ENCODE measurements at places on chromosomes 12 and 14.

- peak; percentile 62 for DNase-seq
Observed at GRCh38 chr12:14845350-14845750, 2.0 kb upstream of the ART4 start.

- no peak for DNase-seq
Observed at GRCh38 chr14:103001651-103002396, 55.5 kb downstream of the CDC42BPB start.

DNA sequence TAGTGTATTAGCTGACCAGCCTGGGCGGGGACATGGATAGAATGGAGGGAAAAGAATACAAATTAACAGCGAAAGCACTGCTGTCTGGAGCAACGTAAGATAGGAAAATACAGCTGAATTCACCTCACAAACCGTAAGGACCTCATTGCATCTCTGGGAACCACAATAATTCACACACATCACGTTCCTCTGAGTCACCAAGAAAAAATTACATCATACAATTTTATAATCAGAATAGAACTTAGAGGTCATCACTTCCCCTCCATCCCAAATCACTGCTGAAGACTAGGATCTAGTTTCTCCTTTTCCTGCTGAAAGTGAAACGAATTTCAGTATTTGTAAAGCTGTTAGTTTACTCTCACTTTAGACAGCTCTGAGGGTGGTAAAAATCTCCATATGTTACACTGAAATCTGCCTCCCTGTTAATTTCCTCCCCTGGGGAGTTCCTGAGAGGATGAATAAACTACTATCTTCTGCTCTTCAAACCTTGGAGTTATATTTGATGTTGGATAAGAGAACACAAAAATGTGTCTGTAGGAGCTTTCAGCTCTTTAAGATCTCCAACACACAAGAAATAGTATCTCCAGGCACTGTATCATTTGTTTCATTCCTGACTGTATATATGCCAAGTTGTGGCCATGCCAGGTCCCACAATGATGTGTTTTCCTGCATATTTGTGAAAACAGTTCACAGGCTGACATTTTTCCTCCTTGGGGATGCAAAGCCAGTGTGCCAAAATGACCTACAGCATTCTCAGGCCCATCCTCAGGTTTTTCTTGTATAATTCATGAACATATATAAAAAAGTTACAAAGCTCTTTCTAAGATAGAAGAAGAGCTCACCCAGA, 63.8 kb upstream of the SSTR1 start:
- peak; percentile 93 for DNase-seq

- no peak for DNase-seq
Observed at GRCh38 chr14:55347040-55347439, 64.6 kb downstream of the ATG14 start.

GRCh38 chr12:120692524-120693033, 5.6 kb downstream of the MLEC start:
- DNase-seq: peak; percentile 26

- no peak for DNase-seq
Observed at GRCh38 chr14:102574281-102575159, 17.9 kb upstream of the RCOR1 start.

GRCh38 chr12:91877022-91877421, 268.6 kb downstream of the BTG1 start:
- DNase-seq: peak; percentile 9

GRCh38 chr12:42742716-42743115, 153.2 kb upstream of the PRICKLE1 start:
- no peak for DNase-seq

DNA sequence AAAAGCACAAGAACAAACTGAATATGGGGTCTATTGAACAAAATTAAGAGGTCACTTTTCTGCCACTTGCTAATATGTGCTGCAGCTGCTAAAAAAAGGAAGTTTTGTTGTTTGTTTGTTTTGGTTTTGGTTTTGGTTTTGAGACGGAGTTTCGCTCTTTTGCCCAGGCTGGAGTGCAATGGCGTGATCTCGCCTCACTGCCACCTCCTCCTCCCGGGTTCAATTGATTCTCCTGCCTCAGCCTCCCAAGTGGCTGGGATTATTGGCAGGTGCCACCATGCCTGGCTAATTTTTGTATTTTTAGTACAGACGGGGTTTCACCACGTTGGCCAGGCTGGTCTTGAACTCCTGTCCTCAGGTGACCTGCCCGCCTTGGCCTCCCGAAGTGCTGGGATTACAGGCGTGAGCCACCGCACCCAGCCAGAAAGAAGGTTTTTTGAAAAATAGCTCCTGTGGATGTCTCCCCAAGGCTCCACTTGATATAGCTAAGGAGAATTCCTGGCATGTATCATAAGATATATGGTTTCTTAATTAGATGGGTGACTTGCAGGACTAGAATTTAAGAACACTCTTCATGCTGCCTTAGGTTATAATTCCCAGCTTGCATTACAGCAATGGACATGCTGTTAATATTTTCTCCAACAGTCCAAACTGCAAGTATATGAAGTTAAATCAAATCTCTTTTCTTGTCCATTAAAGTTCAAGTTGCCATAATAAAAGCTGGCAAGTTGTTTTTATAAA, 237.6 kb upstream of the AMIGO2 start:
- no peak for DNase-seq

GRCh38 chr12:115485967-115486366, 791.5 kb downstream of the MED13L start:
- DNase-seq: no peak

DNA sequence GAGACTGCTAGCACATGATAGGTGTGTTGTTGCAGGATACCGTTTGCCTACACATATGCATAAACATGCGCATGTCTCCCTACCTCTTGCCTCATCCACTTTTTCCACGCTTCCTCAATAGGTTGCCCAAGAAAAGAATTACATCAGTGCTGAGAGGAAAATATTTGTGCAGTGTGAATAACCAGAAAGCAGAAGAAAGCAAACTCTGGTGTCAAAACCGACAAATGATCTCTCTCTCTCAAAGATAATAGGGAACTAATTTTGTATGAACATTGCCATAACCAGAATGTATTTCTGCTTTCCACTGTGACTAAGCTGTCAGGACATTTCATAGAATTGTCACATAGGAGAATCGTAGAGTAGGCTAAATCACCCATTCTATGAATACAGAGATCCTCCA, 1.3 kb downstream of the CLEC7A start:
- no peak for DNase-seq

DNA sequence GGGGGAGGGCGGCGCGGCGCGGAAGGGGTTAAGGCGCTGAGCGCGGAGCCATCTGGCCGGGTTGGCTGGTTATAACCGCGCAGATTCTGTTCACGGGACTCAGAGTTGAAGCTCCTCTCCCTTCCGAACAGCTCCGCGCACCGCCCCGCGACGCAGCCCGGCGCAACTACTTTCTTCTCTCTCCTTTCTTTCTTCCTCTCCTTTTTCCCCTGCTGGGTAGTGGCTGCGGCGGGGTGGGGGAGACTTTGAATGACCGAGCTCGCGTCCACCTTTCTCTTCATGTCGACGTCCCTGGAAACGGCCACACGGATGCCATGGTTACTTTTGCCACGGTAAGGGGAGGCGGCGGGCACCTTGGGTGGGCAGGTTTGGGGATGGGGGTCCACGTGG, at the start of gene NTF3:
Gene NTF3, plus strand, starts transcription at position 98 of the 390 bp plus-strand sequence. Its CDS starts 217 bp downstream, at position 315.
- peak; percentile 66 for DNase-seq

GRCh38 chr12:92434607-92435025, 268.2 kb upstream of the PLEKHG7 start:
- DNase-seq: no peak

GRCh38 chr12:1318327-1319031, 275.9 kb downstream of the FBXL14 start:
- DNase-seq: peak; percentile 48

- no peak for DNase-seq
Observed at GRCh38 chr12:53677800-53678148, 1.9 kb upstream of the ATP5MC2 start.

DNA sequence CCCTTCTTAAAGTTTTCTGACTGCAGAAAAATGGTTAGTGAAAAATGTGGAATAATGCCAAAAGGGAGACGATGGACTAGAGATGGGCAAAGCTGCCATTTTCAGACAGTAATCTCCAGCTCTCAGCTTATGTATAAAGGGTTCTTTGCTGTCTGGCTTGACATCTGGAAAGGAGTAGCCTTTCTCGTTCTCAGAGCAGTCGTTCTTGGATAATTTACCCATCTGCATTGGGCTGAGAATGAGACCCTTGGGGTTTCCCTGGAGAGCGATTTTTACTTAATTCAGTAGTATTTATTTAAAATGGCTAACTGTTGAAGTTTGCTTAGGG, 1.2 kb downstream of the NUDT4 start:
- no peak for DNase-seq

- DNase-seq: no peak
Observed at GRCh38 chr12:54217774-54218241, 29.0 kb upstream of the SMUG1 start.

GRCh38 chr12:3604748-3605586, 114.0 kb downstream of the PRMT8 start:
- DNase-seq: peak; percentile 10

DNA sequence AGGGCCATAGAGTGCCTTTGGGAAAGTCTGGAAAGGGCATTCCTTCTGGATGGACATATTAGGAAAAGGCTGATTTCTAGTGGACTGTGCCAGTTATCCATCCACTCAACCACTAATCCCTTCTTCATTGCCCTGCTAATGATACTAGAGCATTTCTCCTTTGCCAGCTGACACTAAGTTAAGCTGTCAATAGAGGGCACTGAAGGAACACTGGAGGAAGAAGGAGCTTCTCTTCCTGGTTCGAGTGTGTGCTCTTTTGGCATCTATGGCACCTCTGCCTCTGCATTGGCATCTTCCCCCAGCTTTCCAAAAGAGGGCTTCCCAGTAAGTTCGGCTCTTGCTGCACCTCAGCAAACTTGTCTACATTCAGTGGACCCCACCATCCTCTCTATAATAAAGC, 165.4 kb downstream of the DERA start:
- peak; percentile 37 for DNase-seq

DNA sequence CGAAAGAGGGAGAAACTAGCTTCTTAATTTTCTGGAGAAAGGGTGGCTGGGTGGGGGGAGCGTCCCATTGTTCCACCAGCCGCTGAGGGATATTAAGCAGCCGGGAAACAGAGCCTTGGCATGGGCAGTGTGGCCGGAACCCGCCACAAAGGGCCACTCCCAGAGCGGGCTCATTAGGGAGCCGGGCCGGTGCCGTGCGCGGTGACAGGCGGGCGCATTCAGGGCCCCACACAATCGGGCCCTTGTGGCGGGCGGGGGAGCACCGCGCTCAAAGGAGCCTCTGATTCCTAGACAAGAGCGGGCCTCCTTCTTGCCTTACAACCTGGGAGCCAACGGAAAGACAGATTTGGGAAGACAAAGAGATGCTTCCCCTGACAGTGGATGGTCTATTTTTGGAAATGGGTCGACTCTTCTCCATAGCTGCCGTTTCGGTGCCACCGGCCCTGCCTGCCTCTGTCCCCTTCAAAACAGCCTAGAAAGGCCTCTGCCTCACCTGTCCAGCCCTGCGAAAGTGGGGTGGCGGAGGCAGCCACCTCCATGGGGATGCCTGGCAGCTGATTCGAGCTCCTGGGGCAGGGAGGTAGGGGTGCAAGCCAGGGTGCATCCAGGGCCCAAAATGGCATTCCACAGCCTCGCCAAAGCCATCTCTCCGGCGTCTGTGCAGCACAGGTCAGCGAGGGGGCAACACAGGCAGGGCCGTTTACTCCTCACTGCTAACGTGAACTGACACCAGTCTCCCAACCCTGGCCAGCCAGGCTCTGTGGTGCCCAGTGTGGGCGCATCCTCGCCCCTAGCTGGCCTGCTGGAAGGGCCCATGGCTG, 10.9 kb downstream of the CCDC85C start:
- no peak for DNase-seq

DNA sequence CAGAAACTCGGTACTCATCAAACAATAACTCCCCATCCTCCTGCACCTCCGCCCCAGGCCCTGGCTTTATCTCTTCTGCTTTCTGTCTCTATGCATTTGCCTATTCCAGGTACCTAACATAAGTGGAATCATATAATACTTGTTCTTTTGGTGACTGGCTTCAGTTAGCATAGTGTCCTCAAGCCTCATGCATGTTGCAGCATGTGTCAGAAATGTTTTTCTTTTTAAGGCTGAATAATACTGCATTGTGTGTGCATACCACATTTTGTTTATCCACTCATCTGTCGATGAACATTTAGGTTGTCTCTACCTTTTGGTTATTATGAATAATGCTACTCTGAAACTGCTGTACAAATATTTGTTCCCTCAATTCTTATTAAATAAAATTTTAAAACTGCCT, 117.1 kb downstream of the KICS2 start:
- no peak for DNase-seq

GRCh38 chr14:71688576-71688975, 243.7 kb upstream of the RGS6 start:
- peak; percentile 61 for DNase-seq

DNA sequence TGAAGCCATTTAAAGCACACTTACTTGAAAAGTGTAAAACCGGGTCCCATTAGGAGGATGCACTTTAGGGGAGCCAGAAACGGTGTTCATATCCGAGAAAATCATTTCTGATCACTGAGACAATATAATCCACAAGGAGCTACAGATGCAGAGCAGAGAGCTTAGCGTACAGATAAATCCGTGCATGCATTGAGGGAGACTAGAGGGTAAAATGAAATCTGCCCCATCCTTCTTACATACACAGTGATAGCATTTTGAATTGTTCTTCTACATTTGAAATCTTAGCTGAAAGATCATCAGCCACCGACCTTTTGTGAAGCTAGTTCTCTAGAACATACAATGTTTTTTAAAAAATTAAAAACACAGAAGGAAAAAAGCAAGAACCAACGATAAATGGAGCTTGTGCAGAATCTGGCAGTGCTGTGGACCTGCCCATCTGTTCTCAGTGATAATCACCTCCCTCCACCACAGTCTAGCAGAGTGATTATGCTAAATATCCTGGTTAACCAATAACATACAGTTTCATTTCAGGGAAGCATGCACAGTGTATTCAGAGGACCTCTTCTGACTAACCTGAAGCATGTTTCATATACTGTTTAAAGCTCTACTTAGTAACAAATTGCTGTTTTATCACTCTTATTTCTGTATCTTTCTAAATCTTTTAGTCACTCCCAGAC, 161.1 kb downstream of the PPFIA2 start:
- DNase-seq: no peak

- peak; percentile 64 for DNase-seq
Observed at GRCh38 chr14:24307575-24308341, at the start of gene CIDEB. Gene CIDEB (minus strand): TSS chr14:24307977. CDS start chr14:24307858, 119 bp downstream.

GRCh38 chr12:47238669-47239114, 158.9 kb upstream of the AMIGO2 start:
- DNase-seq: no peak

GRCh38 chr12:61412201-61412600, 848.0 kb upstream of the USP15 start:
- DNase-seq: no peak

- DNase-seq: no peak
Observed at GRCh38 chr12:49776858-49777257, 35.5 kb downstream of the TMBIM6 start.

GRCh38 chr12:13278249-13278787, 81.8 kb downstream of the EMP1 start:
- DNase-seq: peak; percentile 60

GRCh38 chr14:32085845-32086383, 8.8 kb downstream of the ARHGAP5 start:
- DNase-seq: no peak

DNA sequence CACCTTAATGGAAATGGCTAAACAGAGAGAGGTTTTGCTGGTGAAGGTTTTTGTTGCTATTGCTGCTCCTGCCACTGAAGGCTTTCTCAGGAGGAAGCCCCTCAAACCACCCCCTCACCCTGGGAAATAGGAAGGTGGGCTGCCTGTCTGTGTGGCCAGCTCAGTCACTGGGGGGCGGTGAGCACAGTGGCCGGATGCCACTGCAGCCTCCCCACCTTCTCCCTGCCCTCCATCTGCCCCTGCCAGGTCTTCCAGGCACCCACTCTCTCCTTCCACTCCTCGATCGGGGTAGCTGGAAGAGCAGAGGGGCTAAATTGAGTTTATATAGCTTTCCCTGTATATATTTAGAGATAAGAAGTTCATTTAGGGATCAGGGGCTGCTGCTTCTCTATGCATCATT, 80.8 kb downstream of the PAPOLA start:
- no peak for DNase-seq

Data from EL (cell line).